ENCODE measurements at places on chromosomes 4 and X.

- no peak for DNase-seq
These were observed 126.4 kb downstream of the KDR start for GRCh38 chr4:54999003-54999402.

GRCh38 chr4:8725071-8725841 lies 132.7 kb downstream of the CPZ start:
- DNase-seq = no peak

GRCh38 chr4:14752341-14753046 lies 249.8 kb upstream of the CPEB2 start:
- no peak for DNase-seq

DNA sequence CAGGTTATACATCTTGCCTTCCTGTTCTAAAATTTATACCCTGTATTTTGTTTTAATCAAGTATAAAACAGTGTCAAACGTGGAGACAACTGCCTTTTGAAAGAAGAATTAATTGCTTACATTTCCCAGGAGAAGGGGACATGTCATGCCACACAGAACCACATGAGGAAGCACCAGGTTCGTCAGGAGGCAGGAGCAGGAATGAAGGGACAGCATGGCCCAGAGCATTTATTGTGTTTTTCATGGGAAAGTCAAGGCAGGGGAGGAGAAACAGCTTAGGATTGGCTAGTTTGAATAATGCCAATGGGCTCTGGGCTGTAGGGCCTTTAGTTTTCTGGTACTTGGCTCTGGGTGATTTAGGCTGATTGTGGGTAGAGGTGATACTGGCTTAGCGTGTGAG lies 203.7 kb downstream of the CFAP299 start:
- DNase-seq = no peak

DNA sequence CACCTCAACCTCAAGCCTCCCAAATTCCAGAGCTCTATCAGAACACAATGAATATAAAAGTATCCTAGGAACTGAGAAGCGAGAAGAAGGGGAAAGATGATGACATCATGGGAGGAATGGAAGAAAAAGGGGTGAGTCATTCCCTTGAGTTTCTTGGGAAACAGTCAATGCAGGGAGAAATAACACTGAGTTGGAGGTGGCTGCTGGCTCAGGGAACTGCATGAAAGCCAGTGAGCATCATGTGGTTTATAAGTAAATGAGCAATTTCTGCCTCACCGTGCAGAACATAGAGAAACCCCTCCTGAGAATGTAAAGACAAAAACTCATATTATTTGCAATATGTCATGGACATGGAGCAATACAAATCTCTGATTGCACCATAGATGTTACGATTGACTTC lies 73.3 kb downstream of the SHOX start:
- DNase-seq = no peak

DNA sequence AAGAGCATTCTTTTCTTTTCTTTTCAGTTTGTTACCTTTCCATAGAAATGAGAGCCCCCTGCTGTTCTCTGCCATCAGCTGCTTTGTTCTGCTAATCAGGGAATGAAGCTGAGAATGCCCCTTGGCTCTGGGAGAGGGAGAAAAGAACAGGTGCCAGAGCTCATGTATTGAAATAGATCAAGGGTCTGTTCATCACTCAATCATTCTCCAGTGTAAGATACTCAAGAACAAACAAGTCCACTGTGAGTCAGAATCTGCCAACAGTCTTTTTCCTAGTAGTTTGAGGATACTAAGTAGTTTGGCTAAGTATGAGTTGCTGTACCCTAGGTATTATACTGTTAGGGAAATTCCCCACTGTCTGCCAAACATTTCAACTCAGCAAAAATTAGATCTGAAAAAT lies 144.3 kb downstream of the RTL3 start:
- DNase-seq = no peak

DNA sequence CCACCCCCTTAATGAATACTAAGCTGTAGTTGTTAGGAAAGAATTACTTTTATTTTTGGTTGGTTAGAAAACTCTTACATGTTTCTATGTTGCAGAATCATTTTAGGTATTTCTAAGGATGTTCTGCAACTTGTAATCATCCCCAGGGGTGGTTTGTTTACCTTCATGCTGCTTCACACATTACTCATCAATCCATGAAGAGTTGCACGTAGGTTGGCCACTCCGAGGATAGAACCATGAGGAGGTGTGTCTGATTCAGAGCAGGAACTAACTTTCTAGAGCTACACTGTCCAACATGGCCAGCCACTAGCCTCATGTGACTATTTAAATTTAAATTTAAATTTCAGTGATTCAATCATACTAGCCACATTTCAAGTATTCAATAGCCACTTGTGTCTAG lies 127.2 kb upstream of the FRMPD4 start:
- no peak for DNase-seq

GRCh38 chr4:152672206-152673092 lies 7.3 kb downstream of the TMEM154 start:
- DNase-seq = no peak

DNA sequence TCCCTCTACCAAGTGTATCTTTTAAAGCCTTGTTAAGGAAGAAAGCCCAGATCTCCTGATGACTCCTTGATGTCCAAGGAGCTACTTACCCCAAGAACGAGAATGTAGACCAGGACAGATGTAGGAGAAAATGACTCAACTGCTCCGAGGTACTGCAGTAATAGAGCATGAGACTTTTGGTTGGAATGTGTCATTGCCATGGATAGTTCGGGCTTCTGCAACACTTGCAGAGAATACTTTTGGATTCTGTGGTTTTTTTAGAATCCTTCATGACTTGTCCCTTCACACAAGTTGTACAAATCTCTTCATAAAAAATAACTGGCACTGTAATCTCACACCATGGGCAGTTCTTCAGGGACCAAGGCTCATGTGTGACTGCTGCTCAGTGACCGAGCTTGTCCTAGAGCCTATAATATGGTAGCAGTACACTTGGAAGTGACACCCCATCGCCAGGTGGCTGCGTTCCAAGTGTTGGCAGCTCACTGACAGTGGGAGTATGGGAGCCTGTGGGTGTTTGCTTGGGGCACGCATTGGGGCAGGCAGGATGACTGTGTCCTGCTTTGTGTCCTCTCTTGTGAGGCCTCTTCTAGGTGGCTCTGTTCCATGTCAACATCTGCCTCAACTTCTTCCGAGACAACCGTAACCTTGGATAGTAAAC lies 87.9 kb upstream of the WDR1 start:
- DNase-seq = no peak

- DNase-seq = no peak
These were observed 4.6 kb downstream of the ARHGAP10 start for GRCh38 chr4:147736458-147736857.

GRCh38 chrX:103774070-103774642 lies 2.5 kb upstream of the PLP1 start:
- no peak for DNase-seq

DNA sequence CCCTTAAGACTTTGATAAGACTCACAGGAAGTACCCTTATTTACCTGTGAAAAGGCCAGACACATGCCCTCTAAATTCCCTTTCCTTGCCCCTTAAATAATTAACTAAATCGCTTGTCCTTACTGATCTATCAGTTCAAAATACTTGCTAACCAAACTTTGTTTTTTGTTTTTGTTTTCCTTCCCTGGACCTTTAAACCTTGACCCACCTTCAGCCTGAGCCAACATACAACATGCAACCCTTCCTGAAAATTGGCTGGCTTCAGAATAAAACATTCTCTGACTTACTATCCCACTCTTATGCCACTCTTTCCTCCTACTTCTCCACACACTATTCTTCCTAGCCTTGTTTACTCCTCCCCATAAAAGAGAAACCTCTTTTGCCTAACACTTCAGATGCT lies 448.1 kb upstream of the TRAM1L1 start:
- no peak for DNase-seq

DNA sequence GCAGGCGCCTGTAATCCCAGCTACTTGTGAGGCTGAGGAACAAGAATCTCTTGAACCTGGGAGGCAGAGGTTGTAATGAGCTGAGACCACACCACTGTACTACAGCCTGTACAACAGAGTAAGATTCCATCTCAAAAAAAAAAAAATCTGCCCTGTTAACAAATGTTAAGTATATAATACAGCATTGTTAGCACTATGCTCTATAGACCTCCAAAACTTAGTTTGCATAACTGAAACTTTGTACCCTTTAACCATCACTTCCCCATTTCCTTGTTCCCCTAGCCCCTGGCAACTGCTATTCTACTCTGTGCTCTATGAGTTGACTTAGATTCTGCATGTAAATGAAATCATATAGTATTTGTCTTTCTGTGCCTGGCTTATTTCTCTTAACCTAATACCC lies 76.7 kb downstream of the TAB3 start:
- no peak for DNase-seq

DNA sequence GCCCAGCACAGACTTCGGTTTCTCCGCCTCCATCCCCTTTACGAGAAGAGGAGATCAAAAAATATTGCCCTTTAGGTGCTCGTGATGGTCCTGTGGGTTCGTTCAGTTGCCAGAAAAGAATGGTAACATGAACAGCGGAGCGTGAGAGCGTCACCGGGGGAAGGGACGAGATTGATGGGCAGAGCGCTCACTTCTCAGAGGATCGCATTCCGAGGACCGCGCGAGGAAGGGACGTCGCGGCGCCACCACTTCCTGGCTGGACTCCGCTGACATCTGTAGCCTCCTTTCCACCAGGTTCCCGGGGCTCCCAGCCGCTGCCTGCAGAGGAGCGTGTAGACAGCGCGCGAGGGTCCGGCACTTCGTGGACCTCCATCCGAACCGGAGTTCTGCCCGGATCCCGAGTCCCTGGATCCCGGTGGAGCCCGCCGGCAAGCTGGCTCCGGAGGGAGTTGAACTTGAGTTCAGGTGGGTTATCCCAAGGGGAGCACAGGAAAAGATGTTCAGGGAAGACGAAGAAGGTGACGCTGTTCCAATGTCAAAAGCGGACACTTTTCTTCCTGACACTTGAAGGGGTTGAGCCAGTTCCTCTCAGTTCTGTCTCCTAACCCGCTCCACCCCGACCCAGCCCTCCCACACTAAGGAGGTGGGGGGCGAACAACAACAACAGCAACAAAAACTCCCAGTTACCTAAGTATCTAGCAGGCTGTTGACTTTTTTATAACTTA lies 484 bp downstream of the GALNTL6 start:
- DNase-seq = no peak

DNA sequence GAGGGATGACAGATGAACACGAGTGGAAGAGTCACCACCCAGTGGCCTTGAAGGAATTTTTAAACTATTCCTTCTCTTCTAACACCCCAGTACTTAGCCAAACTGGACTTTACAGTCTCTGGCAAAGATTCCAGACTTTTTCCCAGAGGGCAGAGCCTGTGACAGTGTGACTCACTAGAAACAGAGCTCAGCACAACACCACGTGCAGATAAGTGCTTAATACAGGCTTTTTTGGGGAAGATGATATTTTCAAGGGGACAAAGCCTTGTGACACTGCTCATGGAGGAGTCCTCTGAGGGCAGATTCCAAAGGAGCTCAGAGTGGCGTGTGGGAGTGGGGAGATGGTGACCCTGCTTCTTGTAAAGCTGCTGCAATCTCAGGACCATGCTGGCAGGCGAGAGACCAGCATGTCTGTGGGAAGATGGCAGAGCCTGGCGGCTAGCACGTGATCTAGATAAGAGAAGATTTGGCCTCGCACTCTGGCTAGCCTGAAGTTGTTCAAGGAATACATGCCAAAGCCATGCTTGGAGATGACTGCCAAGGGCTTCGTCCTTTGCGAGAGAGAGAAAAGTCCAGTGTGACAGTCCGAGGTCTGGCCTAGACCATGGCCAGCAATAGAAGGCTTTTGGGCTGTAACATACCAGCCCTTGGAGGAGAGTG lies 2.4 kb downstream of the RAB33A start:
- no peak for DNase-seq

Measured in activated CD8-positive, alpha-beta memory T cell treated with anti-CD3 and anti-CD28 coated beads for 4 hours (primary cell).